Activated CD4-positive, alpha-beta T cell treated with anti-CD3 and anti-CD28 coated beads for 24 hours (primary cell): ENCODE measurements at places on chromosomes 1 and 21.

DNA sequence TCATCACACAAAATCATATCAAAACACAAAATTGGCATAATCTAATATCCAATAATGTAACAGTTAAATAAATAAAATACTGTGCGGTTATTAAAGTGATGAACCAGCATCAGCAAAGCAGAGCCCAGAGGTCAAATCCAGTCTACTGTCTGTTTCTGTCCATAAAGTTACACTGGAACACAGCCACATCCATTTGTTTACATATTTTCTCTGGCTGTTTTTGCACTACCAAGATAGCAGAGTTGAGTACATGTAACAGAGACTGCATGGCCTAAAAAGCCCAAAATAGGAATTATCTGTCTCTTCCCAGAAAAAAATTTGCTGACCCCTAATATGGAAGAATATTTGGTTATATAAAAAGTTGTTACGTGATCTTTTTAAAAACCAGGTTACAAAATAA, 242.2 kb upstream of the DMRTA2 start:
- DNase-seq, result no peak

- no peak for DNase-seq
These were observed 15.5 kb downstream of the LRIF1 start for GRCh38 chr1:110948038-110948810.

GRCh38 chr1:162596514-162597170, 35.1 kb downstream of the UAP1 start:
- DNase-seq, result no peak

DNA sequence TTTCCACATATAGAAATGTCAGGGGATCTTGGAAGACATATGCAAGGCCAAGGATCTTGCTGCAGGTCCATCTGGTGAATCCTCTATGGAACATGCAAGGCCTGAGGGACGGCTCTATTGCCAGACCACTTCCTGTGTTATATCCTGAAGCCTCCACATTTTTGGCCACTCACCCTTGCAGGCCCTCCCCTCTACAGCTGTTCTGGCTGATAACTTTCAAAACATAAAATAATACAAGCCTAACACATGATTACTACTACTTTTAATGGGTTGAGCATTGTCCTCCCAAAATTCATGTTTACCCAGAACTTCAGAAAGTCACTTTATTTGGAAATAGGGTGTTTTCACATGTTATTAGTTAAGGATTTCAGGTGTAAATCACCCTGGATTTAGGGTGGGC, 18.5 kb upstream of the LYPLAL1 start:
- no peak for DNase-seq

DNA sequence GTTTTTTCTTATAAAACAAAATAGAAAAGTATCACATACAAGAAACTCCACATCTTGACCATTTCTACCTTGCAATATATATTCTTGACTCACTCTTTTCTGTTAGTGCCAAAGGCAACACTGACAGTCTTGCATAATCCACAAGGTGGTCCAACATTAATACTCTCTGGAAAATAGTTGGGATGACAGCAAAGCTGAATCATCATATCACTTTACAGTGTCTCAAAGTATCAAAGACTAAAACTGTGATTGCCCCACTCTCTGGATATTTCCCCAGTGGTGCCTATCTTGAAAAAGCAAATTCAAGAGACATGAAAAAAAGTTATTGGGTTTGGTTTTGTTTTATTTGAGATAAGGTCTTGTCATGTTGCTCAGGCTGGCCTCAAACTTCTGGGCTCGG, 14.6 kb upstream of the TGFBR3 start:
- DNase-seq, result no peak

DNA sequence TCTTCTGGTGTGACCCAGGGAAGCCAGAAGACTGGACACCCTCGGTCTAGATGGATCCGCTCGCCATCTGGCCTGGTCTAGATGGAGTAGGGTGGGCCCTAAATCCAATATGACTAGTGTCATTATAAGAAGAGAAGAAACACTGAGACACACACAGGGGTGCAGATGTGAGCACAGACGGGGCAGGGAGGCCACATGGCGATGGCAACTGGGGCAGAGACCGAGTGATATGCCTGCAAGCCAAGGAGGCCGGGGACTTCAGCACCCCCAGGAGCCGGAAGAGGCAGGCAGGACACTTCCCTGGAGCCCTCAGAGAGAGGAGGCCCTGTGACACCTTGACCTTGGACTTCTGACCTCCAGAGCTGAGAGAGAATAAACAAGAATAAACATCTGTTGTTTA, 5.6 kb upstream of the TFF3 start:
- DNase-seq, result no peak
